ENCODE measurements at places on chromosomes 3 and 15. TPM values are rescaled to one million over a fixed set of nuclear protein-coding genes. Genes with fewer than 3 reads are reported as not detected.

DNA sequence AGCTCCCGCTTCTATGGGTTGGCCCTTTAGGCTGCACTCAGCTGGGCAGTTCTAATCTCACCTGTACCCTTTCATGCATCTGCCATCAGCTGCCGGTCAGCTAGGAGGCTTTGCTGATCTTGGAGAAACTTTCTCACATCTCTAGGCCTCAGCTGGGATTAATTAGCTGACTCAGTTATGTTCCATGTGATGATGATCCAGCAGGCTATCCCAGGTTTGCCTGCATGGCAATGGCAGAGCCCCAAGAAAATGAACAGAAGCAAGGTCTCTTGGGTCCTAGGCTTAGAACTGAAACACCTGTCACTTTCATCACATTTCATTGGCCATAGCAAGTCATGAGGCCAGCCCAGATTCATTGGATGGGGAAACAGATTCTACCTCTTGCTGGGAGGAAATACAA lies 304.6 kb upstream of the TBC1D5 start:
- DNase-seq: no peak

GRCh38 chr3:190767851-190768250 lies 94.6 kb downstream of the GMNC start:
- no peak for DNase-seq

ANKRD63 gene
- not detected for polyA plus RNA-seq

GRCh38 chr15:34754674-34755418 lies at the start of gene GJD2:
GJD2 (minus strand) TSS chr15:34754998; CDS start chr15:34754488, 510 bp downstream.
- no peak for DNase-seq

SLC27A2 gene
- 60.5 TPM for polyA plus RNA-seq

TRH gene
- 1.4 TPM for polyA plus RNA-seq

- DNase-seq: no peak
These were observed 813.2 kb downstream of the AGBL1 start for GRCh38 chr15:86892774-86893449.

GRCh38 chr3:82506204-82506603 lies 744.8 kb upstream of the GBE1 start:
- DNase-seq: no peak

- DNase-seq: peak; percentile 14
These were observed 30.7 kb downstream of the ATP13A5 start for GRCh38 chr3:193347521-193348501.

GRCh38 chr3:186759231-186759930 lies 24.0 kb upstream of the EIF4A2 start:
- DNase-seq: no peak

GRCh38 chr3:193620650-193621049 lies 27.6 kb downstream of the OPA1 start:
- no peak for DNase-seq

GRCh38 chr15:66863390-66864085 lies 161.5 kb downstream of the SMAD6 start:
- no peak for DNase-seq

GRCh38 chr15:70222606-70223005 lies 124.9 kb upstream of the TLE3 start:
- no peak for DNase-seq

LTK gene
- polyA plus RNA-seq: 0.64 TPM

DNA sequence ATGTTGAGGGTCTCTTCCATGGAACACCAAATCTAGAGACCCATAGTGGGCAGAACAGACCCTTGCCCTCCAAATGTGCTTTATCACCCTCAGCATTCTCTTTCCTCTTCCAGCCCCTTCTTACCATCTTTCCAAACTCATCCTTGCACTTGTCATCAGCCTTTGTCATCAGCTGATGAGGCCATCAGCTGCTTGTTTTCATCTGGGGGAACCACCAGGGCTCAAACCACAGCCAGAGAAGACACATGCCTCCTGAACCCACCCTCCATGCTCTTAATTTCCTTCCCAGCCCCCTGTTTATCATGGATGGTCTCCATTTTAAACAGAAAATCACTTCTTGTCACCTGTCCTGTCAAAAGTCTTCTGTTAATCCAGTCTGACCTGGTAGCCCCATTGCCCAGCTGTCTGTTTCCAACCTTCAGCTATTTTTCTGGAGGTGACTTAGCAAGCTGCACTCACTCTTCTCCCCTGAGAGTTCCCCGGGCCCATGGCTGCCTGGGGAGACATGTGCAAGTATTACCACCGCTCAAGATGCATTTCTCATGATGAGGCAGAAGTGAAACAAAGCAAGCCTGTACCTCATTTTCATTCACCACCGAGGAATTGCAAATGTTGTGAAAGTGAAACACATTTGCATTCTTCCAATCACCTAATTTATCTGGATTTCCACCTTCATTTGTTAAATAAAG lies 14.7 kb upstream of the SYNM start:
- no peak for DNase-seq

WDR76 gene
- 17.0 TPM for polyA plus RNA-seq

- no peak for DNase-seq
These were observed 756 bp upstream of the RASGRF1 start for GRCh38 chr15:79091204-79091867.

NAALADL2 gene
- polyA plus RNA-seq: 25.3 TPM

SERPINI2 gene
- polyA plus RNA-seq: 2.5 TPM

GRCh38 chr15:61489571-61489970 lies 260.5 kb upstream of the RORA start:
- no peak for DNase-seq

- DNase-seq: no peak
These were observed 484.4 kb upstream of the TPRG1 start for GRCh38 chr3:188687389-188687788.

AGBL1 gene
- polyA plus RNA-seq: not detected

DNA sequence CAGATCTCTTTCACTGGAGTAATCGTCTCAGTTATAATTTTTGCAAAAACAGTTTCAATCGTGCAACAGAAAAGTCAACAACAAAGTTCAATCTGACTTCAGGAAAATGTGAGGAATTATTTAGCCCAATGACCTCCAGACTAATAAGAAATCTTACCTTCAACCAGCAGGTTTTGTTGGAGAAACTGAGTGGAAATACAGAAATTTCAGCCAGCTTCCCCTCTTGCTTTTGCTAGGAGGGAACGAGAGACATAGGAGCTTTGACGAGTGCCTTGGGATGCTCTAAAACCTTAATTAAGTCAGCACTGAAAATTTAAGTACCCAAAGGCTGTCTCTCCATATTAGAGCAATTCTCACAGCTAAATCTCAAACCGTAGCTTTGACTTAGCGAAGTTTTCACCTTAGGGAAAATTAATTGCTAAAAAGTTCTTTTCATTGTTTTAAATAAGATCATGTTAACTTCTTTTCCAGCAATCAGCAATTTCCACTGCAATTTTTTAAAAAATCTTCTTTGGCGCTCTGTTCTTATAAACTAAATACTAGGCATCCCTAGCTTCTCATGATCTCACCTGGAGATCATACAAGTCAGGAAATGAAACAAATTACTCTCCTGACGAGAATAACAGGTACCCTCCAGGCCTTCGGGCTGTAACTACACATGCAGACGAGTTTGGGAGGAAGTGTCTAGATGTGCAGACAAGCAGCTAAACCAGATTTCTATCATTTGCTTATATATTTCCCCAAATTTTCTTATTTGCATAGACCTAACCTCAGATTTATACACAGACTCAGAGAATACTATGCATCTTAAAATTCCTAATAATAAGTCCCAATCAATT lies 250.2 kb downstream of the FAM43A start:
- no peak for DNase-seq

DNA sequence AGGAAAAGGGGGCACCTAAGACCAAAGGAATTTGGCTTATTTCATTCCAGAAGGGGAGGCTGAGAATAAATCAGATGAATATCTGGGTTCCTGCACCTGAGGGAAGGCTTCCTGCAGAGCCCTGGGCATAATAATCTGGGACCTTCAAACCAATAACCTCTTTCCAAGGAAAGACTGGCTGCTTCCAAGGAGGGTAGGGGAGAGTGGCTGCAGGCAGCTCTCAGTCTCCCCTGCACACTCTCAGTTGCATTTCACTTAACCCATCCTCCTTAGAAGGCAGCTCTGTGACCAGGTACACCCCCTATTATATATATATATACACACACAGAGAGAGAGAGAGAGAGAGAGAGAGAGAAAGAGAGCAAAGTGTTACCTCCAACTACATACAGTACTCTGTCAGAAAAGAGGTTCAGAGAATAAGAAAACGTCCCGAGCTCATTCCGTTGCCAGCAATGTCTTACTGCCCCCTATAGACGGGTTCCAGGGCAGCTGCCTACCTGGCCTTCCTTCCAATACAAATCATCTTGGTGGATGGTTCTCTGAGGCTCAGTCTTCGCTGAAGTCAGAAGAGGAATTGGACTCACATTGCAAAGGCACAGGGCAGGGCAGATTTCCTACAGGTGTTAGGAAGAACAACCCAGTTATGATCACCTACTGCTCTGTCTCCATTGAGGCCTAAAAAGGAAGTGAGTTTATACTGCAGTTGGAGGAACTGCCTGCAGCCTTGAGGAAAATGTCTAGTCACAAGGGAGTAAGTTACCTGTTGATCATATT lies 26.1 kb downstream of the CAPN3 start:
- no peak for DNase-seq

- DNase-seq: no peak
These were observed 121.7 kb downstream of the CBLB start for GRCh38 chr3:105747060-105747541.

DNA sequence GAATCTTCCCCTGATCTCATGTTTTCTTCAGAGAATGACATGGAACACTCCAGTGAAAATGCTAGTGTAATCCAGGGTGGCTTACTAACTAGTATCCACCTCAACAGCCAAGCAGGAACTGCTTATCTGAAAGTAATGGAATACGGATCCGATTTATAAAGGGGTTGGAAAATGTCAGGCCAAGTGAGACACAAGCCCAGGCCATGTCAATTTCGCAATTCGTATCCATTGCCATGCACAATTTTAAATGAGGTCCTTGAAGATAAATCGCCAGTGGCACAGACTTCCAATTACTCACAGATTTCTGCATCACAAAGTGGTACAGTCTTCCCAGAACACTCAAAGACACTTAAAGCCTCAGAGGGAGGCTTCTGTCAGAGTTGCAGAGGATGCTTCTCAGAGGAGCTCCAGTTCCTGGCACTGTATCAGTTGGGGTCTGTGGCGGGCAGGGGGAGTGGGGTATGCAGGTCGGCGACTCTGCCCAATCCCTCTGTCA lies 16.5 kb upstream of the FAM240A start:
- no peak for DNase-seq

SSUH2 gene
- 4.3 TPM for polyA plus RNA-seq

Measured in left renal pelvis (tissue), 4 donors.